Activated CD4-positive, alpha-beta memory T cell treated with anti-CD3 and anti-CD28 coated beads, Interleukin-2, amount 10 ng/mL, durations not matched to agents 7 days and 5 days (primary cell): ENCODE measurements at places on chromosomes 1 and 21. TPM values are rescaled to one million over a fixed set of nuclear protein-coding genes. Genes with fewer than 3 reads are reported as not detected.

GRCh38 chr1:111671852-111672251, 52.3 kb downstream of the RAP1A start:
- DNase-seq = no peak

Gene DIRAS3
- total RNA-seq = not detected

DNA sequence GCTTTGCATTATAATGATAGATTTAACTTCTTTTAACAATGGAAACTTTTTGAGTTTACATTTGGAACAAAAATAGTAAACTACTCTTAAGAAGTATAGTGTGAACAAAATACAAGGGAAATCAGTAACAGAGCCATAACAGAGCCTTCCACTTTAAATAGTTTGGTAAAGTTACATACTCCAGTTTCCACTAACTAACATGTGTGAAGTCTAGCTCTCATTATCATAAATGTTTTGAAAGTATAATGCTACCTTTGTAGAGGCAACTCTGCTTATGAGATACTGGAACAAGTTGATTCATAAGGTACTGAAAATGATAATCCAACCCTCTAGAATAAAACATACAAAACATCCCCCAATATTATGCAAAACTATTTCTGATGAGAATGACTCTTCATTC, 1155.1 kb upstream of the ADGRL2 start:
- DNase-seq = no peak

Gene MPZ
- total RNA-seq = 8.1 TPM

GRCh38 chr1:74522148-74522547, 9.7 kb upstream of the LRRC53 start:
- no peak for DNase-seq

- no peak for DNase-seq
Measured at GRCh38 chr1:35274197-35274596, 5.7 kb downstream of the ZMYM4 start.

GRCh38 chr1:85062425-85063026, 14.2 kb upstream of the MCOLN3 start:
- DNase-seq = no peak

DNA sequence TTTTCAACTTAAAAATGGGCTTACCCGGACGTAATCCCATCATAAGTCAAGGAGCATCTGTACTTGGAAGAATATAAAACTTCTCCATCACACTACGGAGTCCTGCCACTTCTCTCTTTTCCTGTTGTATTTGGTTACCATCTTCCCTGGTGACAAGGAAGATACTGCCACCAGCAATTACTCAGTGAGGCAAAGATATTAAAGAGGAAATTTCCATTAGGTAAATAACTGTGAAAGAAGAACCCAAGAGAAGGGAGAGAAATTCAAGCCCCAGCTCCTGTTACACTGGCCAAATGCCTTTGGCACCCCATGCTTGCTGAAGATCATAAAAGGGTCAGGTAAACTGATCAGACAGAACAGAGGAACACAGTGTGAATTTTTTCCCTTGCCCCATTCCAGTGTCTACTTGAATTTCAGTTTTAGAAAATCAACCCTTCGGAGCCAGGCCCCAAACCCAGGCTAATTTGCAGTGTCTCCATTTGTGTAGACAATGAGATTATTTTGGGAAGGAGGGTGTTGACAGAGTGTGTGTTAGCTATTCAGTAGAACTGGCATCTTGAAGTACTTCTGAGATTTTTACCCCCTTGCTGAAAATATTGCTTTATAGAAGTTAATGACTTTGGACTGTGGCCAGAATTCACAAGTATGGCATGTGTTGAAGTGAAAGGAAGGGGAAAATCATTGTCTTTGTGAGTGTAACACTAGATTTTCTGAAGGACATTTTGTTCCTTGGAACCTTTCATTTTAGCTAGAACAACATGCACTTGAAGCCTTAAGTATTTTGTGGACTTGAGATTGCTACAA, 167.1 kb downstream of the DHRS3 start:
- DNase-seq = no peak

Gene NTNG1
- not detected for total RNA-seq
